NCI-H69 (cell line): ENCODE measurements at places on chromosomes 1 and 21.

GRCh38 chr1:157154940-157155514 lies 16.8 kb upstream of the ETV3 start:
- DNase-seq, result peak; percentile 21

GRCh38 chr1:30659702-30660101 lies 63.7 kb downstream of the MATN1 start:
- DNase-seq, result no peak

DNA sequence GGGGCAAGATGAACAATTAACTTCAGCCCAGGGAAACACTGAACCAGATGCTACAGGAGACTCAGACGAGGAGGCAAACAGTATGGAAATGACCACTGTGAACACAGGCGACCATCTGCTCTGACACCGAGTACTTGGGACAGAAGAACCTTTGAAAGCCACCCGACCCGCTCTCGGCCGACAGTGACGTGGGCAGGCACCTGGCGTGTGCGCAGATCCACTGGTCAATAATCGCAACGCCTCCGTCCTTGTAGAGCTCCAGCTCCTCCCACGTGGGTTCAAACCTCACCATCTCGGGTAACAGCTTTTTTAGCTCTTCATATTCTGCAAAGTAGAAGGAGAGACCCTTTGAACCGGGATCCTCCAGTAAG lies 20.3 kb downstream of the POFUT2 start:
- DNase-seq, result no peak

- DNase-seq, result peak; percentile 28
Observed at GRCh38 chr1:204600968-204601367, 84.6 kb downstream of the LRRN2 start.

DNA sequence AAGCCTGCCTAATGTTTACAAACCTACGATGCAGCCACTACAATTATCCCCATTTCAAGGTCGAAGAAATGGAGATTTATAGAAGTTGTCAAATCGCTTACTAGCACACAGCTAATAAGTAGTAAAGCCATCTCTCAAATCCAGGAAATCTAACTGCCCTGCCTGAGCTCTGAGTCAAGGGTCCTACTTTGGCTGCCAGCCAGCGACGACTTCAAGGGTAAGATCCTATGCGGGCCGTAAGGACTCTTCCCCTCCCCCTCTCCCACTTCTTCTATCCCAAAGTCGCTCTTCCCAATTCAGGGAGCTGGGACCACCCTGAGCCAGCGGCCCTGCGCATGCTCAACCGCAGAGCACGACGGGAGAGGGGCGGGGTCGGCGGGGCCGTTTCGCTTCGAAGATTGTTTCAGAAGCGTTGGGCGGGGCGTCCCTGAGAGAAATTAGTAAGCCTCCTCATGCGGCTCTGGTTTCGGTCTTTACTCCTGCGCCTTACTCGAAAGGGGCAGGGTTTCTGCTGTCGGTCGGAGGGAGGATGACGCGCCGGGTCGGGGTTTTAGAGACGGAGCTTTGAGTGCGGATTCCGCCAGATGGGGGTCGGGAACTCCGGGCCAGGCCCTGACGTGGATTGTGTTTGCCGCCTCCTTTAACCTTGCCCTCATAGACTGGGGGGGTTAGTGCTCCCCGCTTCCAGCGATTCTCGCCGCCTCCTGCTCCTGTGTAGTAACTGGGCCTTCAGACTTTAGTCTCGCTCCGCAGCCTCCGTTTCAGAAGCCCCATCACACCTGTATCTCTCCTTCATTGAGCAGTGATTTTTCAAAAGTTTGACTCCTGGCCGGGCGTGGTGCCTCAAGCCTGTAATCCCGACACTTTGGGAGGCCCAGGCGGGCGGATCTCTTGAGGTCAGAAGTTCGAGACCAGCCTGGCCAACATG lies at the start of gene ZMYM1:
ZMYM1 (plus strand) TSS at position 383 of the 928 bp plus-strand sequence. CDS start 14,603 bp downstream, outside the sequence.
- peak; percentile 87 for DNase-seq

DNA sequence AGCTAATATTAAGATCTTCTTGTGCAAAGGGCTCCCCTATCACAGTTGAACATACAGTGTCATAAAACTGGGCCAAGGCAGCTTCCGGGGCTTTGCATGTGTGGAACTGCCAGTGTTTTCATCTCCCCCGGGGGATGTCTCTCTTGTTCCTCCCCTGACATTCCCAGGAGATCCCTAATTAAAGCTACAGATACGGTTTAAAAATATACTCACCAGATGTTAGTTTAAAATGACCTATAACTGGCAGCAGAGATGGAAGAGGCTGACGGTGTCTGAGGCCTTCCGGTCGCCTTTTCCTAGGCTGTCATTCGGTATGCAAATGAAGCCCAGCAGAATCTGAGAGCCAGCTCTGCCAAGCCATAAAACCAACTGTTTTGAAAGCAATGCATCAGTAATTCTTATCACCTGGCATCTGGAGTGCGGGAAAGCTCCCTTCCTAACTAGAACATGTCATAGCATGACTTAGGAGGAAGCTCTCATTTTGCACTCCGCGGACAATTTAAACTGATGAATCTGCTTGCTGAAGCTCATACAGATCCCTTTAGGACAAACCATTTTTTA lies 436.5 kb upstream of the VAMP3 start:
- peak; percentile 93 for DNase-seq

GRCh38 chr1:23957096-23957495 lies 2.5 kb upstream of the PNRC2 start:
- peak; percentile 87 for DNase-seq

DNA sequence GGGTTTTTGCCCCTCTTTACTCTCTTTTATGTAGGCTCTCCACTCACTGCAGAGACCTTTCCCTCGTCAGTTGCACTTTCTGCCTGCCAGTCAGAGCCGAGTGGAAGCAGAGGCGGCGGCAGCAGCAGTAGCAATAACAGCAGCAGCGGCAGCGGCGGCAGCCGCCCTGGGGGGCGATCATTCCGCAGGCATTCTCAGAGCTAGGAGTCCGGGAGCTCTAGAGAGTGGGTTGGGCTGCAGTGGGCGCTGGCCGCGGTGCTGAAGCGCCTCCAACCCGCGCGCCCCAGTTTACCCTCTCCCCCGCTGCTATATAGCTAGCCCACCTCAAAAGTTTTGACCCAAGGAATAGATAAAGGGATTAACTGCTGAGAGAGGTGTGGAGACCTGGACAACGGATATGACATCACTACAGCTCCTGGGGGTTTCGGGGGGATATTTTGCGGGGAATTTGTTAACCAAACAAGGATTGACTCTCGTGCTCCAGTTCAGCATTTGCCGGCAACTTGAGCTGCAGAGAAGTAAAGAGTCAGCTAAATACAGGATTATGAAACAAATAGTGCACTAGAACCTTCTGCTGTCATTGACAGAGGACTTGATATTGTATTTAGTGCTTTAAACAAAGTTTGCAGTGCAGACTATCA lies at the start of gene OLFM3:
OLFM3 (minus strand) TSS at position 102 of the 641 bp plus-strand sequence.
- peak; percentile 73 for DNase-seq

GRCh38 chr1:162905174-162906158 lies 44.5 kb upstream of the CCDC190 start:
- peak; percentile 85 for DNase-seq
